NCI-H2081 treated with DMSO at 0.1 percent for 48 hours (cell line): ENCODE measurements at places on chromosomes 2 and 18.

DNA sequence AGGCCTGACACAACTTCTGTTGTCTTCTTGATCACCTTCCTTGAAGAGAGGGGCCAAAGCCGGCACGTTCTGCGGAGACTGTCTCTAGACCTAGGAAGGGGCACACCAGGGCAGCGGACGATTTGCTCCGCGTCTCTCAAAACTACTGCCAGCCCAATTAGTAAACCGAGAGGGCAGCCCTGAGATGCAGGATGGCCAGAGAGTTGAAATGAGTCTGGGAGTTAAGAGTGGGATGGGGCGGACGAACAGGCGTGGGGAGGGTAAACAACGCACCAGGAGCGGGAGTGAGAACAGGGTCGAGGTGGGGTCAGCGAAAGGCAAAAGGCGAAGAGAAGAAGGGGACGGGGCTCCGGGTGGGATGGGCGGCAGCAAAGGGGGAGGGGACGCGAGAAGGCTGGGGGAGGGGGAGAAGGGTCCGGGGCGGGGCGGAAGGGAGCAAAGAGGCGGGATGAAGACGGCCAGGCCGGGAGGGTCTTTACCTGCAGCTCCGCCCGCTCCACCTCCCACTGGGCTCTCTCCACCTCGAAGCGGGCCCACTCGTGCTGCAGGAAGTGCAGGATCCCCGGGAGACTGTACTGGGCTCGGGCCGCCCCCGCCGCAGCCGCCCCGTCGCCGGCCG, 476 bp downstream of the STRN start:
- DNase-seq: no peak

- DNase-seq: no peak
These were observed 396 bp downstream of the CNOT9 start for GRCh38 chr2:218569038-218569431.

DNA sequence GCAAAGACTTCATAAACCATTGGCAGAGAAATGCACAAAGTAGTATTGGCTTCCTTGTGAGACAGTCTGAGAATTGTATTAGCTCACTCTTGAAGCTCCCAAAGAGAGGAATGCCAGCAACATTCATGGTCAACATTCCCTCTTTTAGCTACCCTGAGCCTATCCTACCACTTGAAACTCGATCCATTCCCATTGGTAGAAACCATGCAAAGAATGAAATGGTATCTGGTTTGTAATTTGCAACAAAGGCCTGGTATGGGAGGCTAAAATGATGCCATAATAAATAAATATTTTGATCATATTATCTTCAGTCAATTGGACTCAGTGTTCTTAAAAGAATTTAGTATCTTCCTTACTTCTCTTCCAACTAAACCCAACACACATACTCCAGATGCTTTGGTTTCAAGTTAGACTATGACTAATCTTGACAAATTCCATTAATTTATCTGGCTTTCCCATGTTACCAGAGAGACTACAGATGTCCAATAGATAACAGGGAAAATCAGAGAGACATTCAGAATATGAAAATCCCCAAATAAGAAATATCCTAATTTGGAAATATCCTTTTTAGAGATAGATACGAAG, 102.9 kb downstream of the DHRS9 start:
- DNase-seq: no peak

- no peak for DNase-seq
These were observed 1.7 kb downstream of the FAP start for GRCh38 chr2:162241571-162241970.

DNA sequence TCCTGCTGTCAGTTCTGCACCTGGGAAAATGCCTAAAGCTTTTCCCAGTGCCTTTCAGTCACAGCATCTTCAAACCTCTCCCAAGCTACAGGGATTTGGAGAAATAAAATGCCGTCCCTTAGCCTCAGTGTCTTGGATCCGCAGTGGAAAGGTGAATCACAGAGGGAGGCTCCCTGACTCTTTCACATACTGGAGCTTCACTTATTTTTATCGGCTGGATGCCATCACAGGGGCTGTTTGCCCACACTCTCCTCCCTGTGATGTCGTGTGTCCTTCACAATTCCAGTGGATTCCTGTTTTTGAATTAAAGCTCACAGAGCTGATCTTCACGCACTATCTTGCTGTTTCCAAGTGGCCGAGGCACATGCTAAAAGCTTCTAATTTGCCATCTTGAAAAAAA, 1303.1 kb upstream of the DDX18 start:
- no peak for DNase-seq

DNA sequence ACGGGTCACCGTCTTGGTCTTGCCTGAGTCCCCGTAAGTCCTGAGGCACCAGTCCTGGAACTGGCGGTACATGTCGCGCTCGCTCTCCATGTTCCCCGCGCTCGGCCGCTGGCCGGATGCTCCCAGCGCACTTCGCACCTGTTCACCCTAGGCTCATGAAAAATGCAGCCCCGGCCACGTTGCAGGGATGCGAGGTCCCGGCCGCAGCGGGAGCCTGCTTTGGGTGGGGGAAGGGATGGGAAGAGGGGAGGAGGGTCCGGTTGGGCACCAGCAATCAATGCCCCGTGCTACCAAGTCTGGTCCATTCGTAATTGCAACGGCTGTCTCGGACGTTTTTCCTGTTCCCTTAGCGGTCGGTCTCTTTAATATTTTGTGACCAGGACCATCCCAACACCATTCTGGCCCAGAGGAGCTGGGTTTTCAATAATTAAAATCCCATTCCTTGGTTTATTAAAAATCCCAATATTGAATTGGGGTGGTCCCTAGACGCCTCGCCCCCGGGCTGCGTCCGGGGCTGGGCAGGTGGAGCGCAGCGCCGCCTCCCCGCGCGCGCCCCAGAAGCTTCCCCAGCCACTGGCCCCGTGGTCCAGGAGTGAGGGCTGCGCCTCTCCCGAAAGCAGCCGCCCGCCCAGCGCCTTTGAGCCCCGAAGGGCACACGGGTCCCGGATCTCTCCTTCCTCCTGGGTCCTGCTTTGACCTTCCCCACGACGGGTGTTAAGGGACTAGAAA, 1.4 kb downstream of the NOL4 start:
- peak; percentile 57 for DNase-seq

DNA sequence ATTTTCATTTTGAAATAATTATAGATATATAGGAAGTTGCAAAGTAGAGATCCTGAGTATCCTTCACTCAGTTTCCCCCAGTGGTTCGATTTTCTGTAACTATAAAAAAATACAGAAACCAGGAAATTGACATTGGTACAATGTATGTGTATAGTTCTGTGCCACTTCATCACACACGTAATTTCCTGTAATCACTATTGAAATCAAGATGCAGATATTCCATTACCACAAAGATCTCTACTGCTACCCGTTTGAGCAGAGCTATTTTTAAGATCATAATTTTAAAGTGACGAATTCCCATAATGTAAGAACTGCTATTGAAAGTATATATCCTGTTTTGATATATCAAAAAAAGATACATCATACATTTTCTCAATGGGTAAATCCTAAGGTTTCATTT, 142.3 kb downstream of the BABAM2 start:
- no peak for DNase-seq
